ENCODE measurements at places on chromosomes 1 and 21. TPM values are rescaled to one million over a fixed set of nuclear protein-coding genes. Genes with fewer than 3 reads are reported as not detected.

The DNM3 gene
- polyA plus RNA-seq, result 3.8 TPM

- no peak for DNase-seq
Measured at GRCh38 chr1:241485554-241485992, 34.0 kb downstream of the FH start.

GRCh38 chr1:46133781-46134350 is 1.4 kb upstream of the PIK3R3 start:
- no peak for DNase-seq

- DNase-seq, result peak; percentile 43
Measured at GRCh38 chr1:186498695-186499389, 37.9 kb upstream of the PDC start.

The DNAJC28 gene
- polyA plus RNA-seq, result 2.5 TPM

DNA sequence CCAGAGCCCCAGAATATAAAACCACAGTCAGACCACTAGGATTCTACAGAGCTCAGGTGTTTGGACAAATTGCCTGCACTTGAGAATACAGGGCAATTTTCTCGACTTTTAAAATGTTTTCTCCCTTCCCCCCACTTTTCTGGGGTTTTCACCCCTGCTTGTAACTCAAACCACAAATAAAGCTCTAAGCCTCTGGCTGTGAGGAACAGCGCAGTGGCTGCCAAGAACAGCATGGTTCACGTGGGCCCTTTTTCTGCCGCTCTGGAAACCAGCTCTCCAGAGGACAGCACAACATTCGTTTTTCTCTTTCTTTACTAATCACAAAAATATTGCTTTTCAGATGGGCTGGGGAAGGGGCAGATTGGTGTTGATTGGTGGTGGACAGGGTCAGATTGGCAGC is 102.2 kb upstream of the JUN start:
- DNase-seq, result no peak

GRCh38 chr1:224106568-224107281 is 7.2 kb upstream of the FBXO28 start:
- DNase-seq, result peak; percentile 5

DNA sequence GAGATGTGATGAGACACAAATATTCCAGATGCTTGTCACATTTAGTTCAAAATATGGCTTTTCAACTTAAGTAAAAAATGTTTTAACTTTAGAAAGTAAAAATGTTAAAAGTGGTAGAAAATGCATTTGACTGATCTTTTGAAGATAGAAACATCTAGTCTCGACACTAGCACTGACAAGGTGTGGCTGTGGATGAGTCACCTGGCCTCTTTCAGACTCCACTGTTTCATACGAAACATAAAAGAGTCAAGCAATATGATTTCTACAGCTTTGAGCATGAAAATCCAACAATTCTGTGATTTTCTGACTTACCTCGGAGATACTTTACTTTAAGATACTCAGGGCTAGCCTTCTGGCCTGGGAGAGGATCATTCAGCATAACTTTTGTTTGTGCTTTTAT is 47.7 kb downstream of the TTC13 start:
- DNase-seq, result no peak

GRCh38 chr1:74713849-74714248 is 19.0 kb downstream of the CRYZ start:
- no peak for DNase-seq

The NLRP3 gene
- 0.65 TPM for polyA plus RNA-seq

GRCh38 chr1:144551543-144552424 is 40.9 kb upstream of the PPIAL4F start:
- peak; percentile 94 for DNase-seq

The LRRC40 gene
- polyA plus RNA-seq, result 14.8 TPM

DNA sequence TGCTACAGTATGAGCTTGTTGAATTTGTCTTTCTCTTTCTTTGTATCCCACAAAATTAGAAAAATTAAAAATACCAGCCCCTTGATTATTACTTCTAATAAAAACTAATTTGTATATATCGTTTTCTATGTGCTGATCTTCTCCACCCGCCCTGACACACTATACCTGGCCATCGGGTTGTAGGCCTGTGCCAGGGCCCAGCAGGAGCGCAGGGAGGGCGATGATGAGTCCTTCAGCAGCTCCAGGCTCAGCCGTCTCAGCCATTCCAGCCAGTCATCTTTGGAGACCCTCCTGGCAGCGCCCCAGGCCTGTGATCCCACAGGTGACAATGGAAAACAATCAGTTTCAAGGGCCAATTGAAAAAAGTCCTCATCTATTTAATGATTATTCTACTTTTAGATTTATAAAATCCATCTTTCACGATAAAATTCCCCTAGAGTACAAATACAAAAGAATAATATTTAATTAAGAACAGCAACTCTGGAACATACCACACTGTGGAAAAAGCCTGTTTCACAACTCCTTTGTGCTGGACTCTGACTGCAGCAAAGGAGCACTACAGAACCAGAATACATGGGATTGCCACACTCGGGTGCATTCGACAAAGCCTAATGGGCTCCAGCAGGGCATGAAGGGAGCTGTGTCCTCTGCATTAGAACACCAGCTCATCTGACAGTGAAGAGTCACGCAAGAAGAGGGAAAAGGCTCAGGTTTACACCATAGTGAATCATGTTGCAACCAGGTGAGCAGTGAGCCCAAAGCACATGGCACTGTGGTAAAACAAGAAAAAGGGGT is 15.4 kb downstream of the ANGPTL7 start:
- no peak for DNase-seq

The CFHR5 gene
- not detected for polyA plus RNA-seq

- peak; percentile 44 for DNase-seq
Measured at GRCh38 chr1:23126801-23127200, 41.9 kb downstream of the LUZP1 start.

GRCh38 chr1:65224681-65225091 is 76.7 kb downstream of the AK4 start:
- no peak for DNase-seq

The OR6N1 gene
- polyA plus RNA-seq, result not detected

Measured in muscle of leg (tissue), 16 donors.